ENCODE measurements at places on chromosomes 2 and 18. TPM values are rescaled to one million over a fixed set of nuclear protein-coding genes. Genes with fewer than 3 reads are reported as not detected.

- H3K4me3 ChIP-seq = peak overlapping the region; percentile 6
- H3K36me3 ChIP-seq = no peaks in the 10 kb centered on the region
- H3K27me3 ChIP-seq = no peaks in the 10 kb centered on the region
- no peak overlapping the region for H3K27ac ChIP-seq
- H3K4me1 ChIP-seq = peaks cover 6% of the 10 kb centered on the region
Observed at GRCh38 chr2:101341901-101342624, 33.6 kb upstream of the RNF149 start.

DNA sequence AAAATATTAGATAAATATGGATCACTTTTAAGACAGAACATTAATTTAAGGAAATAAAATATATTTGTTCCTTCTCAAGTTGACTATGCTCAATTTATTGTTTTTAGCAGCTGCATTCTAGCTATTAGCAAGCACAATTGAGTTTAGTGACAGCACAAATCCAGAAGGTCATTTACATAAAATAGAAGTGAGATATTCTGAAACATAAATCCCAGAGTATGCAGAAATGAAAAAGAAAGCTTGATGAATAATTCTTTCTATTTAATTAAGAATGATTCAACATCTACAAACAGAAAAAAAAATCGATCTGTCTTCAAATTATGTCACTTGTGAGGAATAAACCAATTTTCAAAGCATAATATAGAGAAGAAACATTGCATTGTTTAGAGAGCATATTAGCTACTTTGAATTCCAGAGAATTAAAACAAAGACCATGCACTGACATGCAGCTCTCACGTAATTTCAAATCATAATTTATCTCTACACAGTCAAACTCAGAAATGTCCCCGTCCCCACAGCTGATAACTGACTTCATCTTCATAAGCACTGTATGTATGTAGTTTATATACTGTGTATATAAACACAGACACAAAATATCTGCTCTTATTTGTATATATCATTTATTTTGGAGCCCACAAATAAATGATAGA, 458.4 kb downstream of the TMX3 start:
- no peak overlapping the region for H3K27ac ChIP-seq
- H3K4me3 ChIP-seq = no peak overlapping the region
- H3K27me3 ChIP-seq = no peaks in the 10 kb centered on the region

DNA sequence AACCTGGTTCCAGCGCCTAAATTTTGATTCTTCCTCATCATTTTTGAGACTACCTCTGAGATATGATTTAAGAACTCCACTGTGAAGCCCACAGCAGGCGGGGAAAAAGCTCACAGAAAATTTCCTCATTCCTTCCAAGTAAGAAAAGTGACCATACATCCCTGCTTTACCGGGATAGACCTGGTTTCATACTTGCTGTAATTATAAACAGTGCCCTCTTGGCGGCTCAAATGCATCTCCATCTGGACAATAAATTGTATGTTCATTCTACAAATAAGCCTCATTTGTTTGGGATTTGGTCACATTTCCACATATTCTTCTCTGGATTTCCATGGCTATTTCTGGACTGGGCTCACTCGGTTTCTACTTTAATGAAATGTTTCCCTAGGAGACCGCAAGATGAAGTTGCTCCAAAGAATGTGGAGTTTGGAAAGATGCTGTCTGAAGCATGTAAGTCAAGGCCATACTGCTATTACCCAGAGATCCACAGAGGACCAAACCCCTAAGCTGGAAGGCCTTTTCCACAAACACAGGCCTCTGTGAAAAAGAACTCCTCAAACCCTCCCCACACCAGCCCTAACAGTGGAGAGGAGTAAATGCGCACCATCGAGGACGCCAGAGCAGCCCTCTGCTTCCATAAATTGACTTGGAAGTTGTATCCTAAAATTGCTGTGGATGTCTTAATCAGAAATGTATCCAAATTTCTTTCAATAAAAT, 13.9 kb downstream of the STAT1 start:
- DNase-seq = no peak
- H3K4me1 ChIP-seq = no peaks in the 10 kb centered on the region
- H3K4me3 ChIP-seq = no peak overlapping the region
- peaks cover 39% of the 10 kb centered on the region for H3K36me3 ChIP-seq
- H3K27me3 ChIP-seq = no peaks in the 10 kb centered on the region
- no peak overlapping the region for H3K27ac ChIP-seq

GRCh38 chr2:43318791-43319190, 92.4 kb upstream of the ZFP36L2 start:
- H3K27ac ChIP-seq = no peak overlapping the region
- H3K27me3 ChIP-seq = no peaks in the 10 kb centered on the region
- H3K4me1 ChIP-seq = no peaks in the 10 kb centered on the region
- no peaks in the 10 kb centered on the region for H3K36me3 ChIP-seq
- no peak overlapping the region for H3K4me3 ChIP-seq
- DNase-seq = no peak

GRCh38 chr2:147844697-147845410, at the start of gene ACVR2A:
ACVR2A (plus strand) TSS chr2:147845029; CDS start chr2:147845153, 124 bp downstream.
- H3K4me1 ChIP-seq = peaks cover 5% of the 10 kb centered on the region
- H3K27ac ChIP-seq = peak within 1 kb of the TSS; percentile 1
- H3K27me3 ChIP-seq = no peaks in the 10 kb centered on the region
- H3K4me3 ChIP-seq = peak within 1 kb of the TSS; percentile 94
- no peaks in the 10 kb centered on the region for H3K36me3 ChIP-seq
- DNase-seq = peak; percentile 39

- no peak for DNase-seq
- H3K36me3 ChIP-seq = no peaks in the 10 kb centered on the region
- H3K27me3 ChIP-seq = no peaks in the 10 kb centered on the region
Observed at GRCh38 chr2:72895759-72896281, 8.6 kb downstream of the SPR start.

RAB6C gene
- not detected for total RNA-seq

DNA sequence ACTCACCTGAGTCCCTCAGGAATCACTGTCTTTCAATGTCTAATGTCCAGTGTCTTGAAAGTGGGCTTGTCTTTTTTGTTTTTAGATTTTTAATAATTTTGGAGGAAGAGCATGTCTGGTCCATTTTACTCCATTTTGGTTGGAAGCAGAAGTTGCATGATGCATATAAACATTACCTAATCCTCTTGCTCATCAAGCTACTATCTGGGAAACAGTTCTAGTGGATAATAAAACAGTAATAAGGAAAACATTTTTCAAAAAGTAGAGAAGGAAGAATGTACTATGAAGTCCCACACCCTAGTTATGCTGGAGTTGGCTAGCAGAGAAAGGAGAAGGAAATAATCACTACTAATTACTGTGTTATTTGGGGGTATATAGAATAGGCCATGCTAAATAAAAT, 263.7 kb downstream of the ETAA1 start:
- no peaks in the 10 kb centered on the region for H3K36me3 ChIP-seq
- no peaks in the 10 kb centered on the region for H3K27me3 ChIP-seq
- H3K4me3 ChIP-seq = no peak overlapping the region
- H3K27ac ChIP-seq = no peak overlapping the region
- H3K4me1 ChIP-seq = no peaks in the 10 kb centered on the region

MC5R gene
- total RNA-seq = not detected

DNA sequence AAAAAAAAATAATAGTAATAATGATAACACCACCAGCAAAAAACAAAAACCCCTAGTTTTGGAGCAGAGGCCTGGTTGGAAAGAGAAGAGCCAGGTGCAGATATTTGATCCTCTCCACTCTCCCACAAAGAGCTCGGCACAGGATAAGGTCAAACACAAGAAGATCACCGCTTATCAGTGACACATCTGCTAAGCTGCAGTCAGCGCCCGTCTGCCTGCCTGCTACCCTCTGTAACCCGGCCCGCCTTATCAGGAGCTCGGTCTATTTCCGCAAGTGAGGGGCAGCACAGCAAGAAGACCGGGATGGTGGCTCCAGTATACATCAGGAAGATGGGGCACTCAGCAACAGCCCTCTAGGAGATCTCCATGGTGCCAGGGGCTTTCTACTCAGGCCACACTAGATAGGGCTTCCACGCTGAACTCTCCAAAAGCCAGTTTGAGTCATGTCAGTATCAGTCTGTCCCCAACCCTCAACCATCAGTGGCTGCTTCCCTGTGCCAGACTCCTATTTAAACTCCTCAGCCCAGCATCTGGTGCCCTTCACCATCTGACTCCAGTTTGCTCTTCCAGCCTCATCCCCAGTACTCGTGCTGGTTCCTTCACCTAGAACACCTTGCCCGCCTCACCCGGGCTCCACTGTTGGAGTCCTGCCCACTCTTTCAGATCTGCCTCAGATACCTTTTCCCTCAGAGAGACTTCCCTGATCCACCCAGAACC, 67.3 kb upstream of the PPP1CB start:
- no peaks in the 10 kb centered on the region for H3K27me3 ChIP-seq
- no peak overlapping the region for H3K4me3 ChIP-seq
- H3K36me3 ChIP-seq = no peaks in the 10 kb centered on the region
- DNase-seq = no peak

DNA sequence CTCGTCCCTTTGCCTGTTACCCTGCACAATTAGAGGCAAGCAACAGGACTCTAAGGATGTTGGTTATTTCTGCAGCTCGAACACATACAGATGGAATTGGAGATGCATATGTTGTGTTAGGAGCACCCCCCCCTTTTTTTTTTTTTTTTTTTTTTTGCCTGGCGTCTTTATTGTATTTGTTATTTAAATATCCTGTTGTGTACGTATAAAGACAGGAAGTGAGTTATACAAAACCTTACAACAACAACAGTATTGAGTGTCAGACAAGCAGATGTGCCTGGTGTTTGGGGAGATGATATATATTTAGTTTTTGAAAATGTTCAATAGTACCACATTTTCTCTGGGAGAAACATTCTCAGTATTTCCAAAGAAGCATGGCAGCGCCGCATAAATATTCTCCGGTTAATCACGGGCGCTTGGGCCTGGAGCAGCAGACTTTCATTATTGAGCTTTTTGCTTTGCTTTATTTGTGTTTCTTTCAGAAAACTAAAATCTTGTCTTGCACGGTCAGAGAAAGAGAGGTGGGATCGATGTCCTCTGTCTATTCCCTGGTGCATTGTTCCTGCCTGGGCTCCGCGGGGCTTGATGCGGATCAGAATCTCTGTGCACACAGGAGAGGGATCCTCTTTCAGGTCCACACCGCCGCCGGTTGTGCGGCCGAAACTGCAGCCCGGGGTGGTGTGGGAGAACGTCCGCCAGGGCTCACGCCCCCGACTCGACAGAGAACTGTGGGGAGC, 23.2 kb upstream of the ZNF516 start:
- DNase-seq = peak; percentile 73
- H3K36me3 ChIP-seq = no peaks in the 10 kb centered on the region
- H3K4me1 ChIP-seq = peaks cover 7% of the 10 kb centered on the region
- no peaks in the 10 kb centered on the region for H3K27me3 ChIP-seq

DNA sequence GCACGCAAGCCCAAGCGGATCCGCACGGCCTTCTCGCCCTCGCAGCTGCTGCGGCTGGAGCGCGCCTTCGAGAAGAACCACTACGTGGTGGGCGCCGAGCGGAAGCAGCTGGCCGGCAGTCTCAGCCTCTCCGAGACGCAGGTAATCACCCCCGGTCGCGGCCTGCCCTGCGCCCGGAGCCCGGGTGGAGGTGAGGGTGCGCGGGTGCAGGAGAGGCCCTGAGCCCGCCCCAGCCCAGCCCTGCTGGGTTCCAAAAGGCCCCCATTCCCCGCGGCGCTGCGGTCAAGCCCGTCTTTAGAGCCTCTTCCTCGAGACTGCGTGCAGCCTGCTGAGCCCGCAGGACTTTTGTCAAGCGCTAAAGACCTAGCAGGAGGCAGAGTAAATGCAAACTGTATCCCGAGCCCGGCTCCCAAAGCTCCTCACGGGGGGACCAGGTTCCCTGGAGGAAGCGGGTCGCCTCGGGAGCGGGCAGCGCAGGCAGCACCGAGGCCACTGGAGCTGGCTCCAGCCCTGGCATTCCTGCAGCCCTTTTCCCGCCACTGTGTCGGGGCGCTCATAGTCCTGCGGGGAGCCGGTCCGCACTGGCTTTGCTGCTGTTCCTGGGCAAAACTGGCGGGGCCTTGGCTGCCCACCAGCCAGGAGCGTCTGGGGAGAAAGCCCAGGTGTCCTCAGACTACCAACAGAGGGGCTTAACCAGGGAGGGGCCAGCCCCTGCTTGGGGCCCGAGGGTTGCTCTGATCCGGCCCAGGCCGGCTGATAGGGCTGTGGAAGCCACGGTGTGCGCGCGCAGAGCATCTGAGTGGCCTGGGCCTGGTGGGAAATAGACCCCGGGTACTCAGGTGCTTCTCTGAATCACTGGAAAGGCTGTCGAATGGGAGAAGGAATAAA, 7.3 kb downstream of the EMX1 start:
- peak overlapping the region; percentile 74 for H3K4me3 ChIP-seq
- H3K4me1 ChIP-seq = 0 out of 2 replicates have a peak, but pooled peaks cover under 1% of the 10 kb centered on the region
- peaks cover 92% of the 10 kb centered on the region for H3K27me3 ChIP-seq
